ENCODE measurements at places on chromosomes 5 and 9. TPM values are rescaled to one million over a fixed set of nuclear protein-coding genes. Genes with fewer than 3 reads are reported as not detected.

DNA sequence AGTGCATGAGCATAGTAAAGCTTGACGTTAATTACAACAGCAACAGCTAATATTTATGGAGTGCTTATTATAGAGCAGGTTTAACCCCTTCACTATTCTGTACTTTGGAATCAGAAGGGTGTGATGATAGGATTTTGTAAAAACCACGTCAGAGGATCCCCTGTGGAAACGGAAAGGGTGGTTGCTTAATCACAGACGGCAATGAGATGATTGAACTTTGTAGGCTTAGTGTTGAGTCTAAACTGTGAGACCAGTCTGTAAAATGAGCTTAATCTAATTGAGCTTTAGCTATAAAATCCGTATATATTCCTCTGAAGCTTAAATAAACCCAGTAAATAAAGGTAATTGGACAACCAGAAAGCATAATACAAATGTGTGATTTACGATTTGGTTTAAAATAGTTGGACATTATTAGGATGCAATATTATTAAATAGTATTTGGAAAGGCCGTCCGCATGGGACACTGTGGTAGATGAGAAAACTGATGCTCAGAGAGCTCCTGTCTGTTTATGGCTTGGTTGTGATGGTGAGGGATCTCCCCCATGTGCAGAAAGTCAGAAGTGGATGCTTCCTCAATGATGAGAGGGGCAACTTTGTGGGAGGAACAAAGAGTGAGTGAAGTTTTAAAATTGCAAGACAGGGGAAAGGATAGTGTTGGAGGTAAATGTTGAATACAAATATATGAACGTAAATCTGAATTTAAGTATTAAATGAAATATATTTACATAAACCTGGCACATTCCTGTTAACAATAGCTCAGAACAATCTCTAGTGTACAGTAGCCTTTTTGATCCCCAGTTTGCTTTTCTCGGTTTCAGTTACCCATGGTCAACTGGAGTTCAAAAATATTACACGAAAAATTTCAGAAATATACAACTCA, 23.4 kb upstream of the SCGB3A2 start:
- H3K4me3 ChIP-seq, result no peak overlapping the region
- H3K36me3 ChIP-seq, result no peaks in the 10 kb centered on the region
- no peak overlapping the region for H3K27ac ChIP-seq
- peaks cover 4% of the 10 kb centered on the region for H3K4me1 ChIP-seq
- peaks cover 20% of the 10 kb centered on the region for H3K27me3 ChIP-seq

DNA sequence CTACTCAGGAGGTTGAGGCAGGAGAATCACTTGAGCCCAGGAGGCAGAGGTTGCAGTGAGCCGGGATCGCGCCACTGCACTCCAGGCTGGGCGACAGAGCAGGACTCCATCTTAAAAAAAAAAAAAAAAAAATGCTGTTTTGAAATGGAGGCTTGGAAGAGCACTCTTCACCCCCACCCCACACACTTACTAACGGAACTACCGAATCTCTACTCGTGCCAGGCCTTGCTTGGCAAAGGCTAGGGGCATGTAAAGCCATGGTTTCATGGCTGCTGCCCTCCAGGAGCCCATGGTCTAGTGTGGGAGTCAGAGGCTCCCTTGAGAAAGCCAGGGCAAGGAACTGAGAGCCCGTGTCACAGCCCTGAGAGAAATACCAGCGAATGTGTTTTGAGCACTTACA, 21.3 kb downstream of the PCDHGC5 start:
- H3K4me1 ChIP-seq, result peaks cover 19% of the 10 kb centered on the region
- no peak for DNase-seq
- H3K27ac ChIP-seq, result no peak overlapping the region
- no peak overlapping the region for H3K4me3 ChIP-seq
- H3K27me3 ChIP-seq, result peaks cover 7% of the 10 kb centered on the region

DNA sequence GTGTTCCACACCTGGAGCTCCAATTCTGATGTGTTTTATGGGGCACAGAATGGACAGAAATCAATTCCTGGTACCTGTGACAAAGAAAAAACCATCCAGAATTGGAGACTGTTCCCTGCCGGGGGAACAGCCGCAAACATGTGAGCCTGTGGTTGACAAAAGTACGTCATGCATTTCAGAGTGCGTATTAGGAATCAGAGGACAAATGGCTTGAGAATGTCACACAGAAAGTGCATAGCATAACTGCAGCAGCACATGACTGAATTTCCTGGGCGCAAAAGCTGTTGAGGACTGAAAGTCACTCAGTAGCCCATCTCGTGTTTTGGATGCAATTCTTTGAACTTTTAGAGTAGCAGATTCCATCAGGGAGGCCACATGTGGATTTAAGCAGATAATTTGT, 85.1 kb downstream of the TRIO start:
- DNase-seq, result no peak
- H3K4me3 ChIP-seq, result no peak overlapping the region
- no peak overlapping the region for H3K27ac ChIP-seq
- H3K36me3 ChIP-seq, result peaks cover 3% of the 10 kb centered on the region
- H3K27me3 ChIP-seq, result peaks cover 21% of the 10 kb centered on the region

DNA sequence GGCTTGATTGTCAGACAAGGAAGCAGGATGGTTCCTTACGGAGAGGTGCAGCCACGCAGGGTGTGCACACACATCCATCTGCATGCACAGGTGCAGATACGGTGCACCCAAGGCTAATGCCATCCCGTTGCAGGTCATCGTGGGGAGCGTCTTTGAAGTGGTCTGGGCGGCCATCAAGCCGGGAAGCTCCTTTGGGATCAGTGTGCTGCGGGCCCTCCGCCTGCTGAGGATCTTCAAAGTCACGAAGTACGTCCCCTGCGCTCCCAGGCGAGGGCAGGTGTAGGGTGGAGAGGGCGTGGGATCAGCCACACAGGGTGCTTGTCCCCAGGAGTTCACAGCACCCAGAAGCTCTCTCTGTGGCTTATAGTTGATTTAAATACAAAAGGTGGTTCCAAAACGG, 106.4 kb downstream of the CACNA1B start:
- H3K4me1 ChIP-seq, result peaks cover 11% of the 10 kb centered on the region
- no peak overlapping the region for H3K27ac ChIP-seq
- peaks cover 62% of the 10 kb centered on the region for H3K27me3 ChIP-seq
- DNase-seq, result no peak
- H3K4me3 ChIP-seq, result no peak overlapping the region
- H3K36me3 ChIP-seq, result peaks cover 6% of the 10 kb centered on the region

DNA sequence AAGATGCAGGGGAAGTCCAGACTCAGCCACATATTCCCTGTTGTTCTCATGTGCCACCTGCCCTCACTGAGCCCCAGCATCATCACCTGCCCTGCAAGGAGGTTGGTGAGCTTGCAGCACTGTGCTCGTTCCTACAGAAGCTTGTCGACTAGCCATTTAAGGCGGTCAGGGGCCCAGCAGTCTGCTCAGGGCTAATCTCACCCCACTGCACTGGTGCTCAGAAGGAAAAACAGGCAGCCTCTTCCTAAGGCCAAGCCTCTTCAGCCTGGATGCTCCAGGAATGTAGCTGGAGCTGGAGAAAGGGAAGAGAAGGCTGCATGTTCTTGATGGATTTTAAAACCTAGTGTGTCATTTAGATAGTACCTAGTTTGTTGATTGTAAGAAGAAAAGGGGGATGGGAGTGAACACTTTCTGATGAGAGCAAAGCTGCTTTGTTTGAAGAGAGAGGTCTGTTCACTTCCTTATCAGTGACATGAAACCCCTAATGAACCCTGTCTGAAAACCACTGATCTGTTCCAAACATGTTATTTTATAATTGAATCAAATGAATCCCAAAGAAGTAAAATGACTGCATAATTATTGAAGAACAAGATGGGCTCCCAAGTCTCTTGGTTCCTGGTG, 10.6 kb upstream of the ASPN start:
- H3K4me1 ChIP-seq, result no peaks in the 10 kb centered on the region
- no peaks in the 10 kb centered on the region for H3K36me3 ChIP-seq
- H3K27ac ChIP-seq, result no peak overlapping the region

GRCh38 chr9:72312386-72312987, 52.5 kb downstream of the ZFAND5 start:
- H3K4me3 ChIP-seq, result no peak overlapping the region
- H3K27ac ChIP-seq, result no peak overlapping the region
- no peak for DNase-seq
- no peaks in the 10 kb centered on the region for H3K36me3 ChIP-seq
- peaks cover 3% of the 10 kb centered on the region for H3K4me1 ChIP-seq
- no peaks in the 10 kb centered on the region for H3K27me3 ChIP-seq

The LMBRD2 gene
- 5.9 TPM for total RNA-seq

GRCh38 chr5:79973511-79973910, 17.6 kb downstream of the MTX3 start:
- no peaks in the 10 kb centered on the region for H3K4me1 ChIP-seq
- no peak overlapping the region for H3K4me3 ChIP-seq
- H3K36me3 ChIP-seq, result peaks cover 4% of the 10 kb centered on the region
- no peaks in the 10 kb centered on the region for H3K27me3 ChIP-seq
- H3K27ac ChIP-seq, result no peak overlapping the region

The TRPM6 gene
- total RNA-seq, result 0.26 TPM

- no peak for DNase-seq
- H3K36me3 ChIP-seq, result no peaks in the 10 kb centered on the region
Measured at GRCh38 chr5:176548967-176549444, at the start of gene CDHR2. TSS of gene CDHR2 (plus strand) at chr5:176549342. CDS start at chr5:176565353, 16,011 bp downstream.

The ANKH gene
- total RNA-seq, result 109 TPM

- no peaks in the 10 kb centered on the region for H3K36me3 ChIP-seq
- no peak for DNase-seq
- H3K27me3 ChIP-seq, result peaks cover 4% of the 10 kb centered on the region
- H3K27ac ChIP-seq, result no peak overlapping the region
Measured at GRCh38 chr9:89038382-89039103, 47.3 kb downstream of the S1PR3 start.

- peaks cover 35% of the 10 kb centered on the region for H3K4me1 ChIP-seq
- DNase-seq, result no peak
- peak overlapping the region; percentile 91 for H3K4me3 ChIP-seq
- H3K27me3 ChIP-seq, result no peaks in the 10 kb centered on the region
- peak overlapping the region; percentile 94 for H3K27ac ChIP-seq
- peaks cover 3% of the 10 kb centered on the region for H3K36me3 ChIP-seq
Measured at GRCh38 chr5:116084287-116084691, 536 bp upstream of the COMMD10 start.

All from T-helper 17 cell (primary cell).